ENCODE measurements at places on chromosomes 4 and X.

DNA sequence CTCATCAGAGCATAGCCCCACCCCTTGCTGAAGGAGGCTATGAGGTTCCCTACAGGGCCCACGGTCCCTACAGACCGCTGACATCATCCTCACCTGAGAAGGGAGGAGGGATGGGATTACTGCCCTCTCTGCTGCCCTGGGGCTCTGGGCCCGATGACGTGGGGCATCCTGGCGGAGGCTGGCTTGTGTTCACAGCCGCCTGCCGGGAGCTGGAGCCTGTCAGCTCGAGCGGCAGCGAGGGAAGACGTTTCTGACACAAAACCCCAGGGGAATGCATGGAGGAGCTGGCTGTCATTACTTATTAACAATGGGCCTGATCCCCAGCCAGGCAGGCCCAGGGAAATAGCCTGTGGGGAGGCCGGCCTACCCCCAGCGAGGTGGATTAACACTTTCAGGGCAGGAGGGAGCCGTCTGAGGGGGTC lies 106.6 kb upstream of the ATP6AP2 start:
- no peak for DNase-seq

- DNase-seq = no peak
These were observed 977.3 kb downstream of the C4orf33 start for GRCh38 chr4:130073145-130073790.

DNA sequence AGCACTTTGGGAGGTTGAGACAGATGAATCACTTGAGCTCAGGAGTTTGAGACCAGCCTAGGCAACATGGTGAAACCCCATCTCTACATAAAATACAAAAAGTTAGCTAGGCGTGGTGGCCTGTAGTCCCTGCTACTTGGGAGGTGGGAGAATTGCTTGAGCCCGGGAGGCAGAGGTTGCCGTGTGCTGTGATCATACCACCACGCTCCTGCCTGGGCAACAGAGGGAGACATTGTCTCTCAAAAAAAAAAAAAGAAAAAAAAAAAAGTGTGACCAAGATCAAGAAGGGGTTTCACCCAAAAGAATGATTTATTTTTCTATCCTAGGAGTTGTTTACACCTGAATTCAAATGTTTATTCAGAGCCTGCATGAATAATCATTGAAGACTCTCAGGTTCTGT lies 572.4 kb upstream of the GALNT7 start:
- no peak for DNase-seq

GRCh38 chr4:98482847-98483806 lies 175.3 kb downstream of the TSPAN5 start:
- DNase-seq = no peak

- no peak for DNase-seq
These were observed 7.2 kb downstream of the SCARB2 start for GRCh38 chr4:76206222-76206942.

- no peak for DNase-seq
These were observed 52.1 kb downstream of the PRKG2 start for GRCh38 chr4:81162752-81163458.

DNA sequence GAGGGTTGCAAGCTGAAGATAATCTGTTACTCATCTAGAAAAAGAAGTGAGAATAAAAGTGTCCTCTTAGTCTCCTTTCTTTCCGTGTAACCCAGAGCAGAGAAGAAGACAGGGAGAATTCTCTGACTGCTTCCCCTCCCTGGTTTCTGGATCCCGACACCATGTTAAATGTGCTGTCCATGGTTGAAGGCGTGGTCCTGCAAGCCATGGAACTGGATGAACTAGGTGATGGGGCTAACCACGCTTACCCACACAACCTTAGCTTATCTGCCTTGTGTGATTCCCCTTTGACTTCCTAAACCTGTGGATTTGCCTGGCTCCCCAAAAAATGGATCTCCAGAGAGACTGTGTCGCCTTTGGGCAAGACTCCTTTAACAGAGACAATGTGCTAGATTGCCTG lies 907.6 kb downstream of the FSTL5 start:
- no peak for DNase-seq

DNA sequence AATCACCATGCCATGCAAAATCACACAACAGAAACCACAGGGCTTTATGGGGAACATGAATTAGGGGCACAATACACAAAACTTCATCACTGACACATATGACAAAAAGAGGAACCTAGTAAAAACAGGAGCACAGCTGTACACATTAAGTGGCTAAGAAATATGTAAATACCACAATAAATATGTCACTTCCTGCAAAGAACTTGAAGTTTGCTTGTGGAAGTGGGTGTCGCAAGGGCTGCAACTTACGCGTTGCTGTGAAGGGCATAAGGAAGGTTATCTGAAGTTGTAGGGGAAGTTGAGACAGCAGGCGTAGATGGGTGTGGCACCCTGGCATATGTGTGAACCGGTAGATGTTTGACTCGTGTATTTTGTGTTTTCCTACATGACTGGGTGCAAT lies 42.4 kb downstream of the CLCN4 start:
- no peak for DNase-seq

DNA sequence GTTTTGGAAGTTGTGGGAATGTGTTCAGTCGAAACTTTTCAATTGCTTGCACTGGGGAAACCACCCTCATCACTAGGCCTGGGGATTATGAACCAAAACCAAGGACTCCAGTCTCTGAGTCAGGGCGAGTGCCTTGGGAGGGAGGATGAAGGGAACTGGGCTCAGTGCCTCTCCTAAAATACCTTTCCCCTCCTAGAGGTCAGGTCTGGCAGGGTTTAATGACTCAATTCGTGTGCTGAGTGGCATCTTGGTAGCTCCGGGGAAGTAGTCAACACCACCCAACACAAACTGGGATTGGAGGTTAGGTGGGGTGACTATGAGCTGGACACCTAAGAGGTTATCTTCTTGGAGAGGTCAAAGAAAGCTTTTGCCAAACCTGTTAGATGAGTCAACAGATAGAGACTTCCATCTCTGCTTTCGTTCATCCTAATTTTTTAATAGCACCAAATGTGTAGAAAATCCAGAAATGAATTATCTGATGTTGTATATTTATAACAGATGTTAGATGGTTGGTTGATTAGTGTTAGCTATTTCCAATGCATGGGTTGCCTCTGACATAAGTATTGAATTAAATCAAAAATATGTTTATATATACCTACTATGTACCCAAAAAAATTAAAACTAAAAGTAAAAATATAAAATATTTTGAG lies 202.8 kb downstream of the SHROOM3 start:
- no peak for DNase-seq

- no peak for DNase-seq
These were observed 4.3 kb upstream of the KCNE5 start for GRCh38 chrX:109629310-109629709.

GRCh38 chr4:81923140-81923539 lies 450.7 kb downstream of the HNRNPD start:
- no peak for DNase-seq

DNA sequence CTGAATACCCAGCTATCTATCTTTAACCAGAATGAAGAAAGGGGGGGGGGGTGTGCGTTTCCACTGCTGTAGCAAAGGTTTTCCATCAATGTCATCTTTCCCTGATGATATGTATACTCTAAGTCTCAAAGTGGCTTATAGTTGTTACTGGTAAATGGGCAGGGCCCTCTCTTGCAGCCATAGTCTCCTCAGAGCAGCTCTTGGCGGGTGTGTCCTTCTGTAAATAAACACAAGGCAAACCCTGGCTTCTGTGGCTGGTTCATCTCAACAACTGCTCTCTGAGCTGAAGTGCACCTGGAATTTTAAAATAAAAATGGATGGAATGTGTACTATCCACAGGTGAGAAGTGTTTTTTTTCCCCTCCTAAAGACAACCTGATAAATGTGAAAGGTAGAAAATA lies 57.5 kb upstream of the SCML1 start:
- DNase-seq = no peak
